Thoracic aorta (tissue), 2 donors: ENCODE measurements at places on chromosomes 7 and 10. TPM values are rescaled to one million over a fixed set of nuclear protein-coding genes. Genes with fewer than 3 reads are reported as not detected.
A peak's percentile ranks its signal among the peaks of the same experiment; 100 is the strongest.

GRCh38 chr10:35452171-35452570 is 115.9 kb downstream of the CCNY start:
- no peak for DNase-seq
- H3K4me3 ChIP-seq, result no peak overlapping the region
- no peaks in the 10 kb centered on the region for H3K27me3 ChIP-seq
- no peaks in the 10 kb centered on the region for H3K36me3 ChIP-seq

GRCh38 chr7:1403638-1404459 is 55.4 kb downstream of the MICALL2 start:
- H3K36me3 ChIP-seq, result no peaks in the 10 kb centered on the region
- no peak overlapping the region for H3K4me3 ChIP-seq
- H3K27me3 ChIP-seq, result peaks cover 8% of the 10 kb centered on the region
- H3K27ac ChIP-seq, result no peak overlapping the region
- no peaks in the 10 kb centered on the region for H3K4me1 ChIP-seq
- DNase-seq, result no peak

DNA sequence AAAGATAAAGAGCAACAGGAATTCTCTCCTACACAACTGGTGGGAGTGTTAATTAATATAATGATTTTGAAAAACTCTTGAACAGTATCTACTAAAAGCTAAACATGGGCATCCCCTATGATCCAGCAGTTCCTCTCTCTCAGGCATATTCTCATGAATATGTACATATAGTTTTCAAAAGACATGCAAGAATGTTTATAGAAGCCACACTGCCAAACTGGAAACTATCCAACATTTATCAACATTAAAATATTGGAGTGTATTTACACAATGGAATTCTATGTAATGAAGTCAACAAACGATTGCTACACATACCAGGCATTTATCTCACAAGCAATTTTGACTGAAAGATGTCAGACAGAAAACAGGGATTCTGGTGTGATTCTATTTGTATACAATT is 404.5 kb upstream of the ANKRD30A start:
- H3K36me3 ChIP-seq, result no peaks in the 10 kb centered on the region
- DNase-seq, result no peak
- no peak overlapping the region for H3K4me3 ChIP-seq

DNA sequence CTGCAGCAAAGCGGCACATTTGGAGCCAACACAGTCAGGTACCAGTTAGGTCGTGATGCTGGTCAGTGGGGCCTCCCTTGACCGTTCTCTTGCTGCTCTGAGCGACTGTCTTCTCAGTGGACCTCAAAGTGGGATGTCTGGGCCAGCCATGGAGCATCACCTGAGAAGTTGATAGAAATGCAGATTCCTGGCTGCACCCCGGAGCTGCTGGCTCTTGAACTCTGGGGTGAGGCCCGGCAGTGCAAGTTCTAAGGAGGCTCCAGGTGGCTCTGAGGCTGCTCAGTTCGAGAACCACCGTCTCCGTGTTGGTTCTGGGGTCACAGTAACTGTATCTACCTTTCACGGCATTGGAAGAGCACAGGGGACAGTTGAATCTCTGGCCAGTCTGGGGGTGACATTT is 147.5 kb downstream of the WDR37 start:
- no peaks in the 10 kb centered on the region for H3K36me3 ChIP-seq
- no peak overlapping the region for H3K27ac ChIP-seq
- no peak overlapping the region for H3K4me3 ChIP-seq
- no peaks in the 10 kb centered on the region for H3K27me3 ChIP-seq

- no peaks in the 10 kb centered on the region for H3K4me1 ChIP-seq
- H3K36me3 ChIP-seq, result no peaks in the 10 kb centered on the region
- no peaks in the 10 kb centered on the region for H3K27me3 ChIP-seq
- no peak overlapping the region for H3K4me3 ChIP-seq
- DNase-seq, result no peak
Measured at GRCh38 chr10:8116926-8117493, 62.5 kb downstream of the GATA3 start.

DNA sequence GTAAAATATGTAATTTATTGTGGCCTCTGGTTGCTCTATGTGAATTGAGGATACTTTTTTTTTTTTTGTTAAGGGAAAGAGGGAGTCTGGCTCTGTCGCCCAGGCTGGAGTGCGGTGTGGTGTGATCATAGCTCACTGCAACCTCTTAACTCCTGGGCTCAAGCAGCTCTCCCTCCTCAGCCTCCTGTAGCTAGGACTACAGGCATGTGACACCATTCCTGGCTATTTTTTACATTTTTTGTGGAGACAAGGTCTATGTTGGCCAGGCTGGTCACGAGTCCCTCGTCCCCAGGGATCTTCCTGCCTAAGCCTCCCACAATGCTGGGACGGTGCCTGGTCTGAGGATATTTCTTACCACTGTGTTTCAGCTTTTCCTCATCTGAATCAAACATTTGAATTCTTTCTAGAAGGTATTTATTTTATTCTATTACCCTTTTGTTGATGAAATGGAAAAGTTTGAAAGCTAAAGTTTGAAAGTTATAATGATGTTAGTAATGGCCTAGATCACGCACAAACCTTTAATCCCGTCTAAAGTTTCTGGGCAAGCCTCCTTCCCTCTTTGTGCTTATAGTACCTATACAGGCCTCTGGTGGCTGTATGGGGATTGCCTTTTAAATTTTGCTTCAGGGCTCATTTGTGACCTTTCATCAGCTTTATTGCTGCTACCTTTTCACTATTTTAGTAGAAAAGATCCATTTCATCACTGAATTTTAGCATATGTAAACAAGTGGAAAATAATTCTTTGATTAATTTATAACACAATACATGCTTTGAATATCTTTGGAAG is 2.0 kb downstream of the IFRD1 start:
- H3K27ac ChIP-seq, result peak overlapping the region; percentile 98
- peak overlapping the region; percentile 96 for H3K4me3 ChIP-seq
- H3K36me3 ChIP-seq, result peaks cover 8% of the 10 kb centered on the region

- H3K27ac ChIP-seq, result no peak overlapping the region
- no peak for DNase-seq
- no peaks in the 10 kb centered on the region for H3K4me1 ChIP-seq
- H3K4me3 ChIP-seq, result no peak overlapping the region
- no peaks in the 10 kb centered on the region for H3K36me3 ChIP-seq
Measured at GRCh38 chr7:137032436-137032835, 164.0 kb downstream of the CHRM2 start.

- H3K27ac ChIP-seq, result no peak overlapping the region
- H3K4me3 ChIP-seq, result no peak overlapping the region
- no peaks in the 10 kb centered on the region for H3K27me3 ChIP-seq
- peaks cover 8% of the 10 kb centered on the region for H3K4me1 ChIP-seq
- no peaks in the 10 kb centered on the region for H3K36me3 ChIP-seq
Measured at GRCh38 chr10:11517150-11517549, 94.3 kb downstream of the USP6NL start.

DNA sequence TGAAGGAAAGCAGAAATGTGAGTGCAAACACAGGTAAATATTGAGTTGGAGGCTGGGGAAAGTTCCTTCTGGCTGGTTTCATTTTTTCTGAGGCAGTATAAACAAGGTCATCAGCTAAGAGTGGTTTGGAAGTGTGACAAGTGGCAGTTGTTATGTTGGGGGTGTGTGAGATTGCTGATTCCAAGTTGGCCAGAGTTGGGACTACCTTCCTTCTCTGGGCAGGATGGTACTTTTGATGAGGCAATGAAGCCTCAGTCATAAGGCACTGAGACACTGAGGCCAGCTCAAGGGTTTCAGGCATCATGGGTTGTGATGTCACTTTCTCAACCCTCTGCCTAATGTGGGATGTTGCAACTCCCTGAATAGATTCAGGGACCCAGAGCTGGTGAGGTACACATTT is 8.2 kb upstream of the PTTG1IP2 start:
- no peak overlapping the region for H3K27ac ChIP-seq
- DNase-seq, result no peak
- no peaks in the 10 kb centered on the region for H3K36me3 ChIP-seq

- H3K27ac ChIP-seq, result no peak overlapping the region
- no peak overlapping the region for H3K4me3 ChIP-seq
- H3K4me1 ChIP-seq, result peaks cover 7% of the 10 kb centered on the region
- no peaks in the 10 kb centered on the region for H3K36me3 ChIP-seq
Measured at GRCh38 chr10:101772017-101772894, 3.7 kb downstream of the FGF8 start.

GRCh38 chr10:94104316-94105000 is 110.7 kb downstream of the PLCE1 start:
- H3K27me3 ChIP-seq, result no peaks in the 10 kb centered on the region
- no peak overlapping the region for H3K27ac ChIP-seq
- no peak overlapping the region for H3K4me3 ChIP-seq
- no peak for DNase-seq
- H3K36me3 ChIP-seq, result no peaks in the 10 kb centered on the region

GRCh38 chr7:13099154-13099795 is 411.8 kb downstream of the ARL4A start:
- no peaks in the 10 kb centered on the region for H3K27me3 ChIP-seq
- H3K4me1 ChIP-seq, result no peaks in the 10 kb centered on the region
- no peak overlapping the region for H3K4me3 ChIP-seq
- no peak for DNase-seq
- no peaks in the 10 kb centered on the region for H3K36me3 ChIP-seq

GRCh38 chr7:35553519-35553918 is 141.4 kb downstream of the HERPUD2 start:
- no peak for DNase-seq
- H3K4me1 ChIP-seq, result no peaks in the 10 kb centered on the region
- H3K27ac ChIP-seq, result no peak overlapping the region

- peaks cover 18% of the 10 kb centered on the region for H3K4me1 ChIP-seq
- H3K27me3 ChIP-seq, result no peaks in the 10 kb centered on the region
- DNase-seq, result no peak
- H3K4me3 ChIP-seq, result no peak overlapping the region
- H3K27ac ChIP-seq, result no peak overlapping the region
- H3K36me3 ChIP-seq, result no peaks in the 10 kb centered on the region
Measured at GRCh38 chr10:126391192-126391885, 3.1 kb upstream of the ADAM12 start.

DNA sequence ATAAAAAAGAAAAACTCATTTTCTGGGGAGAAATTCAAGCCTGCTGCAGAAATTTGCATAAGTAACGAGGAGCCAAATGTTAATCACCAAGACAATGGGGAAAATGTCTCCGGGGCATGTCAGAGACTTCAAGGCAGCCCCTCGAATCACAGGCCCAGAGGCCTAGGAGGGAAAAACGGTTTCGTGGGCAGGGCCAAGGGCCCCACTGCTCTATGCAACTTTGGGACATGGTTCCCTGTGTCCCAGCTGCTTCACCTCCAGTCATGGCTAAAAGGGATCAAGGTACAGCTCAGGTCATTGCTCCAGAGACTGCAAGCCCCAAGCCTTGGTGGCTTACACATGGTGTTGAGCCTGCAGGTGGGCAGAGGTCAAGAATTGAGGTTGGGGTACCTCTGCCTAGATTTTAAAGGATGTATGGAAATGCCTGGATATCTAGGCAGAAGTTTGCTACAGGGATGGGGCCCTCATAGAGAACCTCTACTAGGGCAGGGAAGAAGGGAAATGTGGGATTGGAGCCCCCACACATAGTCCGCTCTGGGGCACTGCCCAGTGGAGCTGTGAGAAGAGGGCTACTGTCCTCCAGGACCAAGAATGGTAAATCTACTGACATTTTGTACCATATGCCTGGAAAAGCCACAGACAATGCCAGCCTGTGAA is 8.4 kb downstream of the MACC1 start:
- H3K27ac ChIP-seq, result no peak overlapping the region
- no peak for DNase-seq
- H3K4me3 ChIP-seq, result no peak overlapping the region
- no peaks in the 10 kb centered on the region for H3K4me1 ChIP-seq

- no peaks in the 10 kb centered on the region for H3K27me3 ChIP-seq
- no peak overlapping the region for H3K4me3 ChIP-seq
- peaks cover 14% of the 10 kb centered on the region for H3K4me1 ChIP-seq
- H3K27ac ChIP-seq, result no peak overlapping the region
- no peak for DNase-seq
Measured at GRCh38 chr7:5705318-5705717, 76.1 kb downstream of the RNF216 start.

DNA sequence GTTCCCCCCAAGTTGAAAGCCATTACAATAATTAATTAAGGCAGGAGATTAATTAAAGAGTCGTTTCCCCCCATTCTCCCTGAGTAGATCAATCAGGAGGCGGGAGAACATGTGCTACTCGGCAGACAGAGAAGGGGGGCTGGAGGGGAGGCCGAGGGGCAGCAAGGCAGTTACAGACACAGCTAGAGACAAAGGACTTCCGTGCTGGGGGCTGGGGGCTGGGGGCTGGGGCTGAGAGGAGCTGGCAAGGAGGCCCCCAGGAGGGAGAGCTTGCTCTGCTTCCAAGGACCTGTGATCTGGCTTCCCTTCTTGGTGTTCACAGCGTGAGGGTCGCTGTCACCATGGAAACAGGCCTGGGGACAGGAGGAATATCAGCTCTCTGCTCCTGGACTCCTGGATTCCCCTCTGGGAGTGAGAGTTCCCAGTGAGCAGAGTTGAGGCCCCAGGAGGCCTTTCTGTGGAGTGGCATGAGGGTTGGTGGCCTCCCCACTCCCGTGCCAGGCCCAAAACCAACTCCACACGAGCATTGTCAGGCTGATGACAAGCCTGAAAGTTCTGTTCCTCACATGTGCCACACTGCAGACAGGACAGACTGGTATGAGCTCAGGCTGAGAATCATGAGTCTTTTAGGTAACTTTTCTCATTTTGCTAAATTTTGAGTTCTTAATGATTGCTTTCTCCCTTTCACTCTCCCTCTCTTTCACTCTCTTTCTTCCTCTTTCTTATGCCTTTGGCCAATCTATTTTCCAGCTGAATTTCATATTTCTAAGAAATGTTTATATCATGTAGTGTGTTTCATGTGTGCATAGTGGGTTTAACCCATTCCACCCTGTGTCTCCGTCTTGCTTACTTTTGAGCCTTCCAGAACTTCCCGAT is 16.4 kb downstream of the FAM241B start:
- no peak overlapping the region for H3K4me3 ChIP-seq
- H3K36me3 ChIP-seq, result no peaks in the 10 kb centered on the region
- DNase-seq, result no peak
- no peak overlapping the region for H3K27ac ChIP-seq
- H3K27me3 ChIP-seq, result no peaks in the 10 kb centered on the region
- H3K4me1 ChIP-seq, result no peaks in the 10 kb centered on the region

- no peak overlapping the region for H3K4me3 ChIP-seq
- no peaks in the 10 kb centered on the region for H3K27me3 ChIP-seq
- no peaks in the 10 kb centered on the region for H3K4me1 ChIP-seq
- peaks cover 10% of the 10 kb centered on the region for H3K36me3 ChIP-seq
Measured at GRCh38 chr7:132213583-132213982, 362.7 kb downstream of the PLXNA4 start.

GRCh38 chr7:148264933-148265557 is 325.5 kb upstream of the C7orf33 start:
- no peaks in the 10 kb centered on the region for H3K36me3 ChIP-seq
- H3K4me1 ChIP-seq, result no peaks in the 10 kb centered on the region
- H3K4me3 ChIP-seq, result no peak overlapping the region

GRCh38 chr7:24307326-24307725 is 23.3 kb downstream of the NPY start:
- H3K27ac ChIP-seq, result no peak overlapping the region
- no peaks in the 10 kb centered on the region for H3K4me1 ChIP-seq
- DNase-seq, result no peak
- no peak overlapping the region for H3K4me3 ChIP-seq

Gene CTAGE6
- total RNA-seq, result 2.7 TPM

Gene FKBP9
- 196 TPM for total RNA-seq

Gene FAM25A
- total RNA-seq, result not detected

Gene DLG5
- total RNA-seq, result 79.6 TPM

Gene CTAGE4
- total RNA-seq, result 1.6 TPM

Gene HOXA6
- total RNA-seq, result not detected

Gene ENTPD1
- total RNA-seq, result 32.1 TPM
